Effector memory CD4-positive, alpha-beta T cell (primary cell): ENCODE measurements at places on chromosomes 7 and 10.

- H3K27me3 ChIP-seq, result no peaks in the 10 kb centered on the region
- H3K4me3 ChIP-seq, result no peak overlapping the region
- H3K36me3 ChIP-seq, result peaks cover 2% of the 10 kb centered on the region
- H3K4me1 ChIP-seq, result peaks cover 5% of the 10 kb centered on the region
These were observed 17.5 kb downstream of the CCNY start for GRCh38 chr10:35353805-35354204.

DNA sequence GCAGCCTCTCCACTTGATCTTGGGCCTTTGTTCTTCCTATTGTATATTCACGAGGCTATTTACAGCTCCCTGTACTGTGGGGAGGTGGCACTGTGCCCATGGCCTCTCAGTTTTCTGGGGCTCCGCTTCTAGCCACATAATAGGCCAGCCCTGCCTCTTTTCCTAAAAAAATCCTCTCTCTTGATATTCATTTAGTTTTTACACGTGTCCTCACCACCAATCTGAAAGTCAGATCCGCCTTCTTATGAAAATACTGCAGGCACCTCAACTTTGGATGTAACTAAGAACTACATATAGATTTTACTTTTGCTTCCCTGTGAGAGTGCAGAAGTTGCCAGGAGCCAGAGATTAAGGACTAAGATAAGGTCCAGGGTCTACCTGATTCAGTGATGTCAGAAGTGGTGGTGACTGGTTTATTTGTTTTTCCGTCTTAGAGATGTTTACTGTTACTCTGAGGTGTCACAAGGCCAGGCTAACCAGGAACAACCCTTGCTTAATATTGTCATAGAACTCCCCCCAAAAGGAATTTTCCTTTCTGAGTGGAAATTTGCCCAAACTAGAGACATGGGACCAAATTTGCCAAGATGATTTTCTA, 7.8 kb downstream of the BAMBI start:
- H3K27me3 ChIP-seq, result no peaks in the 10 kb centered on the region
- no peak overlapping the region for H3K4me3 ChIP-seq
- DNase-seq, result no peak
- H3K27ac ChIP-seq, result no peak overlapping the region
- no peaks in the 10 kb centered on the region for H3K36me3 ChIP-seq

- H3K36me3 ChIP-seq, result peaks cover 56% of the 10 kb centered on the region
- no peak overlapping the region for H3K27ac ChIP-seq
- no peak overlapping the region for H3K4me3 ChIP-seq
- H3K27me3 ChIP-seq, result no peaks in the 10 kb centered on the region
- no peak for DNase-seq
- H3K4me1 ChIP-seq, result peaks cover 6% of the 10 kb centered on the region
These were observed 1.7 kb upstream of the SPACDR start for GRCh38 chr7:100465702-100466311.

DNA sequence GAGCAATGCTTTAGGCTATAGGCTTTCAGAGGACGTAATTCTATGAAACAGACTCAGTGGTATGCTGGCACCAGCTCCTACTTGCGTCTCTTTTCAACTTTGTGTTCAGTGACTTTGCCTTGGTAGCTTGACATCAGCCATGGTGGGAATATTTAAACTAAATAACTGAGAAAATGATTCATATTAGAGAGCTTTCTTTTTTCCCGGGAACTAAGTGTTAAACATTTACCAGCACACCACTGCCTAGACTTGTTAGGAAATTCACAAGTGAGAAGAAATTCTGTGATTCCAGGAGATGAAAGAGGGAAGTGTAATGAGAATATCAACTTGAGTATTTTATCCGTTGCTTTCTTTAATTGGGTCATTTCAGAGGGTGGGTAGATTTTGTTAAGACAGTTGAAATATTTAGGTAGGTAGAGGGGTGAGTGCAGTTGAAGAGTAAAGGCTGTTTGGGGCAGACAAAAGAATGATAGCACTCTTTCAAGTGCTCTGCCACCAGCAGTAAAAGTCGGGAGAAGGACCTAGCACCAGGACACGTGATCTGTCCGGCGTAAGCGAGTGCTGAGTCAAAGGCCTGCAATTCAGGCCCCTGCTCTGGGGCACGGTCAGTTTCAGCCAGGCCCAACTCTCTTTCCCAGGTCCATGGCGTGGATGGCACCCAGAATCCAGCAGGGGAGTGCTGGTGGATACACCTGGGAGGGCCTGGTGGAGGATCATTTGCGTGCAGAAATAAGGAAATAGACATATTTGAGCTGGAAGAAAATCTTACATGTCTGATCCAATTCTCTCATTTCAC, 206.3 kb downstream of the SNX10 start:
- no peaks in the 10 kb centered on the region for H3K36me3 ChIP-seq
- no peak overlapping the region for H3K4me3 ChIP-seq
- H3K4me1 ChIP-seq, result no peaks in the 10 kb centered on the region

DNA sequence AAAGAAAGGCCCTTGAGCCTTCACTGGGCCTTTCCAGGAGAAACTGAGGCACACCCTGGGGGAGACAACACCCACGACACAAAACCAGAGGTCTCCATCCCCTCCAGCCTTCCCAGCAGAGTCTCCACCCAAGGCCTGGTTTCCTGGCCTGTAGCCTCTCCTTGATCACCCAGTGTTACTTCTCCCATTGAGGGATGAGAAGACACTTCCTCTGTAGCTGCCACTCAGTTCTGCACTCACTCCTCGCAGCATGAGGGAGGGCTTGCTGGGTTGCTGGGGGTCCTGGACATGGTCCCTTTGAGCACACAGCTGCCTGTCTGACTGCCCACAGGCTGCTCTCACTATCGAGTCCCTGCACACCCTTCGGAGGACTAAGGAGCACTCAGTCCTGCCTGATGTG, 438.1 kb upstream of the FOXK1 start:
- no peaks in the 10 kb centered on the region for H3K27me3 ChIP-seq
- H3K4me3 ChIP-seq, result no peak overlapping the region
- no peak for DNase-seq
- no peaks in the 10 kb centered on the region for H3K4me1 ChIP-seq
- H3K36me3 ChIP-seq, result no peaks in the 10 kb centered on the region
- H3K27ac ChIP-seq, result no peak overlapping the region
